ENCODE measurements at places on chromosomes 5 and 9. TPM values are rescaled to one million over a fixed set of nuclear protein-coding genes. Genes with fewer than 3 reads are reported as not detected.
A peak's percentile ranks its signal among the peaks of the same experiment; 100 is the strongest.

GRCh38 chr9:114344692-114345091 is 15.0 kb downstream of the ORM2 start:
- no peak for DNase-seq

DNA sequence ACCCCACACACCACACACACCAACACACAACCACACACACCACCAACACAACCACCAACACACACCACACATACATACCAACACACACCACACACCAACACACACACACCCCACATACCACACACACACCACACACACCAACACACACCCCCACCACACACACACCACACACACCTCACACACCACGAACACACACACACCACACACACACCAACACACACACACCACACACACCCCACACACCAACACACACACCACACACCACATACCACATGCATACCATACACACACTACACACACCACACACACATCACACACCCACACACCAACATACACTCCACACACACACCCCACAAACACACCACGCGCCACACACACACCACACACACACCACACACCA is 171.4 kb downstream of the GOLPH3 start:
- DNase-seq, result no peak

C7 gene
- 1.4 TPM for total RNA-seq

TCF7 gene
- total RNA-seq, result 24.0 TPM

- no peak for DNase-seq
These were observed 38.2 kb upstream of the POMT1 start for GRCh38 chr9:131464354-131465000.

DNA sequence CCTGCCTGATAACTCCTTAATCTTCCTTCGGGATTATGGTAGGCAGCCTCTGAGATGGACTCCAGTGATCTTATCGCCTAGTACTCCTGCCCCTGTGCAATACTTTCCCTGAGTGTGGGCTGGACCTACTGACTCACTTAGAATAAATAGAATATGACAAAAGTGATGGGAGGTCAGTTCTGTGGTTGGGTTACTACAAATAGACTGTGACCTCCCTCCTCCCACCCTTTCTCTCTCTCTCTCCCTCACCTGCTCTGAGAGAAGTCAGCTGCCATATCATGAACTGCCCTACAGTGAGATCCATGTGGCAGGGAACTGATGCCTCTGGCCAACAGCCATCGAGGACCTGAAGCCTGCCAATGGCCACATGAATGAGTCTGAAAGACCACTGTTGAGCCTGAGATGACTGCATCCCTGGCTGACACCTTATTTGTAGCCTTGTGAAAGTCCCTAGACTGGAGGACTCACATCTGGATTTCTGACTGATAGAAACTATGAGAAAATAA is 31.7 kb downstream of the NRG2 start:
- DNase-seq, result peak; percentile 87

- DNase-seq, result no peak
These were observed 8.9 kb downstream of the TMED7 start for GRCh38 chr5:115616892-115617291.

- DNase-seq, result no peak
These were observed 76.5 kb downstream of the SH3PXD2B start for GRCh38 chr5:172377856-172378255.

DNA sequence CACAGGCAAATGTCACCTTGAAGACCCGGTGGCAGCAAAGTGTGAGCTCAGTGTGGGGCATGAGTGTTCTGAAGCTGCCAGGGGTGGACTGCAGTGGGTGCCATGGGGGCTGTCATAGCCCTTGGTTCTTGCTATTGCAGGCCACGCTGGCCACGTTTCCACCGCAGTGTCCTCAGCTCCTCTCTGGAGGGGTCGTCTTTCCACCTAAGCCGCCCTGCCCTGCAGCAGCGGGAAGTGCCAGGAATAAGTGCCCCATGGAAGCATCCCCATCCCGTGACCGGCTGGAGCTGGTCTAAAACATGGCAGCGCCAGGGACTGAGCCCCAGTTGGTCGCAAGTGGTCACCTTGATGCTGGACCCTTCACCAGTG is 6.9 kb downstream of the OBP2B start:
- no peak for DNase-seq

GBA2 gene
- total RNA-seq, result 109 TPM

DNA sequence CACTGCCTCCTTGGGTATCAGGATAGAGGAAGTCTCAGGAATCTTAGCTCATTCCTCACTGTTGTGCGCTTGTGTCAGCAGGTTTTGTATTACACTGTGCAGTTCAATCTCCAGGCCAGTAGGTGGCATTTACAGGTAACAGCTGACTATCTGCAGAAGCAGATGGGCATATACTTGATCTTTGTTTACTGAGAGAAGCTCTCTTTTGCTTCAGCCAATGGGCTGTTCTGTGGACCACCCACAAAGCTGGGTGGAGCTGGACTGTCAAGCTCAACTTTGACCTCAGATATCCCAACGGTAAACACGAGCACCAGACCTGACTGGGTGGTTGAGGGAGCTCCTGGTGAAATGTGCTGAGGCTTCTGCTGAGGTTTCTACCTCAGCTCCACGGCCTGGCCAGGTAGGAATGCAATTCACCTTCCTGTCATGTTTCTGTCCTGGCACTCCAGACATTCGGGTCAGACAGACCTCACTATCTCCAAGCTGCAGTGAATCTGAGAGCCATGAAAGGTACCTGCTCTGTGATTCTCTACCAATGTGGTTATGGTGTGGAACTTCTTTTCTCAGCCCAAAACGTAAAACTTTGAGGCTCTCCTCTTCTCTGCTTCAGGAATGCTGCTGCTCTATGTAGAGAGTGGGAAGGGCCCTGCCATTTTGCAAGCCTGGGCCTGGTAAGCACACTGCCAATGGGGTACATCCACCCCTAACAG is 167.9 kb upstream of the ACTBL2 start:
- DNase-seq, result peak; percentile 42

DNA sequence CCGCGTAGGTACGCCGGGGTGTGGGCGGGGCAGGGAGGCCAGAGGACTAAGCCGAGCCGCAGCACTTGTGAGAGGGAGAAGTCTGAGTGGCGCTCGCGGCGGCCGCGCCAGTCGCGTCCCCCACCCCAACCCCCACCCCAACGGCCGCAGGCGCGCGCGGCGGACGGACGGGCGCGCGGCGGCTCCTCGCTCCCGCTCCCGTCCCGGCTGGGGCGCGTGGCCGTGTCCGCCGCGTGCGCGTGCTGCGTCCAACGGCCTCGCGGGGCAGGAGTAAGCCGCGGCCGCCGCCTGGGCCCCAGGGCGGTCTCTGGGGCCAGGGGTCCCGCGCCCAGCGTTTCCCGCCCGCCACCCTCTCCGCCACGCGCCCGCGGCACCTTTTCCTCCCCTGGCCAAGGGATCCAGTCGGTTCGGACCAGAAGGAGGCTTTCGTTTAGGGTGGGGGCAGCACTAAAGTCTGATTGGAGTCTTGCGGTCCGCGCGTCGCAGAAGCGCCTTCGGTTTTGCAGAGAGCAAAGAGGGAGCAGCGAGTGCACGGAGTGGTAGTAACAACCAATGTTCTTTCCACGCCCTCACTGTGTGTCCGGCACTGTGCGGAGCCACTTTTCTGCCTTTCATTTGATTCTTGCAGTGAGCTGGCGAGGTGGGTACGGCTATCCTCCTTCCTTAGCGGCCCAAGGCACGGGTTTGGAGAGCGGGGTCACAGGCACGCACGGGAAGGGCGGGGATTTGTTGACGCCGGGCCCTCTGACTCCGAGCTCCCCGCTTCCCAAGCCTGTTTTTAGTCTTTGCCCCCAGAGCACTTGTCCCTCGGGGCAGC is 483 bp downstream of the G3BP1 start:
- DNase-seq, result no peak

GRCh38 chr5:13653709-13654108 is 290.8 kb downstream of the DNAH5 start:
- DNase-seq, result no peak

GRCh38 chr5:173719731-173720082 is 103.3 kb upstream of the BOD1 start:
- DNase-seq, result no peak

BARHL1 gene
- total RNA-seq, result not detected

GRIA1 gene
- total RNA-seq, result not detected

RPS23 gene
- 1,388 TPM for total RNA-seq

DNA sequence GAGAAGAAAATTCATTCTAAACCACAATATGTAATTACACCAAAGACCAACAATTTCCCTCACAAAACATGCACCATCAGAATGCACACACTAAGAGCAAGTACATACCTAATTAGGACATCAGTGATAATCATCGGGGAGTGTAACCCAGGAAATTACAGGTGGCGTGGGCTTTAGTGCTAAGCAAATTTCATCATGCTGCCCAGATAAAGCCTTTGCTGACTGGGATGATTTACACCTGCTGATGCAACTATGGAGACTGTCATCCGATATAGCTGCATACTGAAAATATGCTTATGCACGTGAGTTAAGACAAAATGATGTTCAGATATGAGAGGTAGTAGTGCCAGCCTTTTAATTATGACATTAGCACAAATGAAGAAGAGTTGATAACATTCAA is 123.2 kb downstream of the DCP2 start:
- no peak for DNase-seq

RASEF gene
- 2.9 TPM for total RNA-seq

FBN2 gene
- 0.08 TPM for total RNA-seq

- no peak for DNase-seq
These were observed 79.6 kb downstream of the CSNK1A1 start for GRCh38 chr5:149471406-149472183.

- DNase-seq, result no peak
These were observed 1.8 kb downstream of the SHB start for GRCh38 chr9:38066914-38067858.

CFAP157 gene
- total RNA-seq, result not detected

GRCh38 chr5:135489466-135490244 is 37.5 kb upstream of the TIFAB start:
- DNase-seq, result no peak

- DNase-seq, result no peak
These were observed 1.9 kb downstream of the SPRY4 start for GRCh38 chr5:142322747-142323479.

FCN2 gene
- total RNA-seq, result not detected

- DNase-seq, result no peak
These were observed 166.2 kb upstream of the ZNF462 start for GRCh38 chr9:106696804-106697203.

DNA sequence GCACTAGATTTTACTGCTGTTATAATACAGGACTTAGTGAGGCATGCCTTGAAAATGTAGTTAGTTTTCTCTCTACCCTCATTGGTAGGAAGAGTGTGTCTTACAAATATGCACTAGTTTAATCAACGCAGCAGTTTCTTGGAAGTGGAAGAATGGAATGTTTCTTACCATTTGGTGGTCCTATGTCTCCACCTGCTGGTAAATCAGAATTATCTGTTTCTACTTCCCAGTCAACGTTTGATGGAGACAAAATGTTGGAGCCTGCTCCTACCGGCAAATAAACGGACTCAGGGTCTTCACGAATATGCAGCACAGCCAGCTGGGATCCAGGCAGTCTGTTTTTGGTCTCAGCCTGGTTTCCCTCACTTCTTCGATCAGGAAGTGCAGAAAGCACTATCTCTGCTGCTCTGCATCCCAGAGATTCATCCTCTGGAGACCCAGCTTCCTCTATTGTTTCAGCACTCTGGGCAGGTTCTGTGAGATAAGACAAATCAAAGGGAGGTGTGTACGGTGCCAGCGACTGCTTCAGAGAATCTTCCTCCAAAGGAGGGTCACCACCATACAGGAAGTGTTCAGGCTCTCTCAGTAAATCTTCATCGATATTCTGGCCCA is 59.5 kb upstream of the PCA3 start:
- DNase-seq, result peak; percentile 47

PFN3 gene
- not detected for total RNA-seq

DNA sequence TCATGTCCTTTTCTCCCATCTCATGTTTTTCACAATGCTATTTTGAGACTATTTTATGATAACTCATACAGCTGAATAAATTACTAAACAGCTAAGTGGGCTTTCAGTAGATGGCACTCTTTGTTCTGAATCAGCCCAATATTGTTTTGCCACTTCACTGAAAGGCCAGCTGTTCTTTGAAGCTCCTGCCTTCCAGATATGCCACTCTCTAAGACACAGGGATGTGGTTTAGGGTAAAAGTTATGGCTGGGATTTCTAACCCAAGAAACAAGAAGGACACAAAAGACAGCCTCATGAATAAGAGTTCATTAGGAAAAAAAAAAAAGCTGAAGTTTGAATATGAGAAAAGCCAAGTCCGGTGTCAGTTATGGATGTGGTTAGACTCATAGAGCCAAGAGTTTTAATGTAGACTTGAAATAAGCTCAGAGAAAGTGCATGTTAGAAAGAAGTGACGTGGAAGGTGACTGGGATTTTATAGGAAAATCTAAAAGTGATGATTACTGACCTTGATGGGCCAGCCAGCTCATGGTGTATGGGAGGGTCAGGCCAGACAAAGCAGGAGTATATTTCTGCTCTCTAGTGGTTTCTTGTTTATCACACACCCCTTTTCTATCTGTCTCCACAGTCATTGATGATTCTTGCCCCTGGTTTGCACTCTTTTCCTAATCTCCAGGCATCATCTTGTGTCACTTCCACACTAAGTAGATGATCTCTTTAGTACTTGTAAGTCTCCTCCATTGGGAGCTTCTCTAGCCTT is 488.5 kb downstream of the NR2F1-AS1 start:
- DNase-seq, result no peak

DNA sequence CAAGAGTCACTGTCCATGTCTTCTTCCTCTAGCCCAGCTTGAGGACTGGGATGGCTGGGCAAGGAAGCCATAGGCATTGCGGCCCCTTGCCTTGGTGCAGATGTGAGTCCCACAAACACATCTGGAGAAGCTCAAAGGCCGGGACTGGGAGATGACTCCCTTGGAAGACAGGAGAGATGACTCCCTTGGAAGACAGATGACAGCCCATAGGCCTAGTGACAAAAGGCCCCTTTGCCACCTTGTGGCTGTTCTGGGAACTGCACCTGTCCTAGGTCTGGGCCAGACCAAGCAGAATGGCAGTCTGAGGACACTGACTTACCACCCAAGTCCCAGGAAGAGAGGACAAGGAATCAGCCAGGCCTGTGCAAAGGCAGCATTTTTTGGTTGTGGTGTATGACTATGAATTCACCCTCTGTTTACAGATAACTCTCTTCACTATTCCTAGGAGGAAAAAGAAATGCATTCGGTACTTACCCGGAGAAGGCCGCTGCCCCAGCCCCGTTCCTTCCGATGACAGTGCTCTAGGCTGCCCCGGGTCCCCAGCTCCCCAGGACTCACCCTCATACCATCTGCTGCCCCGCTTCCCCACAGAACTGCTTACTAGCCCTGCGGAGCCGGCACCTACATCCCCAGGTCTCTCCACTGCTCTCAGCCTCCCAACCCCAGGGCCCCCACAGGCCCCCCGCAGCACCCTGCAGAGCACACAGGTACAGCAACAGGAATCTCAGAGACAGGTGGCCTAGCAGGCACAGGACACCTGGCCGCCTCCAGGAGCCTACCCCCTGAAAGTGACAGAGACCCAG is 30.8 kb downstream of the SKP1 start:
- DNase-seq, result peak; percentile 69

SLC46A2 gene
- not detected for total RNA-seq

DNA sequence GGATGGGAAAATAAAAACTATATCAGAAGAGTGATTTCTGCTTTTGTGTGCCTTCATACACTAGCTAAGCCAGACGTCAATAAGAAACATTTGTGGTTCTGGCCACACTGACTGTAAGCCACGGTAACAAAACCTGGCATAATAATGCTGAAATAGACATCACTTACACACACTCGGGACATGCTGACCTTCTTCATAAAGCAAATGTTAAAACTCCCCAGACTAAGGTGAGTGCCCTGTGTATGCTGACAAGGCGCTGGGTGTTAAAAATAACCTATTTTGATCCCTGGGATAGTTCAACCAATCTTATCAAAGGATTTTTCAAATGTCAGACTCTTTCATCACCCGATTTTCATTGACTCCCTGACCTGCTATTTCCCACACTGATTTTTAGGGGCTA is 337.0 kb downstream of the RAB3C start:
- no peak for DNase-seq

All from Panc1 (cell line).